Stimulated activated CD8-positive, alpha-beta memory T cell treated with anti-CD3 and anti-CD28 coated beads, Interleukin-15, amount 100 ng/mL, for 24 hours (primary cell): ENCODE measurements at places on chromosomes 2 and 18.

DNA sequence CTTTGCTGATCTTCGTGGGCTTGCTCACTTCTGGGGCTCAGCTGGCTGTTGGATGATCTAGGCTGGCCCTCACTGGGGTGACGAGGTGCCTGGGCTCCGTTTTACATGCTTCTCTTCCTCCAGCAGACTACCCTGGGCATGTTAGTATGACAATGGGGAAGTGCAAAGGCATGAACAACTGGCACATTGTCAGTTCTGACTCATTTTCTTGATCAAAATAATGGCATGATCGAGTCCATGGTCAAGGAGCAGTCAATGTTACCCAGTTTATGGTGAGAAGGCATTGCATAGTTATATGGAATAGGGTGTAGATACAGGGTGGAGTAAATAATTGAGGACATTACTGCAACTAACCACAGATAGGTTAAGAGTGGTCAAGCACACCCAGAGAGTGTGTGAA, 10.0 kb upstream of the UPP2 start:
- DNase-seq: no peak

DNA sequence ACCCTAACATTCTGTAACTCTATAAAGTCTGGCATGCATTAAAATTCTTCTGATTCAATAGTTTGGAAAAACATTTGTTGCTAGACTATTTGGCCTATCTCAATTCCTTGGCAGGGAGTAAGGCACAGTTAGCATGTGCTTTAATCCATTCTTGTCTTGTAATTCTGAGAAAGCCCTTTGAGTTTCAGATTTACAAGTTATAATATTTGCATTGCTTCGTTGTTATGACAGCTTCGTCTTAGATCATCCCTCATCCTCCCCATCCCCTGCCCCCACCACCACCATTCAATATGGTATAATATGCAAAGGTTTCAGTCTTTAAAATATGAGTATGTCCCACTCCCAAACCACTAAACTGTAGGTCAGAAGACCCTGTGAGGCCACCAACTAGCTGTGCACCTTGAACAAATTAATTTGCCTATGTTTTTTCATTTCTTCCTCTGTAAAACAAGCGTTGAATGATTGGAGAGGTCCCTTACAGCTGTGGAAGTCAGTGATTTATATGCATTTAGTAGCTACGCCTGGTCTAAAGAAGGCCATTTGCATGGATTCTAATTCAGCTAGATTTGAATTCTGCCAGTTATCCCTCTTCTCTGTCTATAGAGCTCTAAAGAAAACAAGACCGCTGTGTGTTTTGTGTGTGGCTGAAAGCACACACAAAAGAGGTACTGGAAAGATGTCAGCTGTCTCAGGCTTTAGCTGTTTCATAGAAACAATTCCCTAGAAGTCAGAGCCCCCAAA, 591 bp downstream of the C2orf80 start:
- DNase-seq: no peak

DNA sequence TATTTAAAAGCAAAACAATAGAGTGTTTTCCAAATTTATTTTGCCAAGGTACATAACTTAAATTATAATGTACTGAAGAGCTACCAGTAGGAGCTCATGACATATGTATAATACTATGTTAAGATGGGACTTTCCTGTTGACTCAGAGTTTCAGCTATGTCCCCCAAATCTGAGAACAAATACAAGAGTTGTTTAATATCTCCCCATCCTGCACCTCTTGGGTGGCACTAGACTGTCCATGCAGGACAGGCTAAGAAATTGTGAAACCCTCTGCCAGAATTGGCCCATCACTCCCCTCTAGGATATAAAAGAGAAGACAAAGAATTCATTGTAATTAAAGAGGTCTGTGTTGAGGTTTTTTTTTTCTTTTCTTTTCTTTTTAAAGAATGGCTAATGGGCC, 21.7 kb upstream of the CTAGE1 start:
- no peak for DNase-seq

- DNase-seq: no peak
Measured at GRCh38 chr2:157902692-157903091, 26.6 kb upstream of the ACVR1 start.

DNA sequence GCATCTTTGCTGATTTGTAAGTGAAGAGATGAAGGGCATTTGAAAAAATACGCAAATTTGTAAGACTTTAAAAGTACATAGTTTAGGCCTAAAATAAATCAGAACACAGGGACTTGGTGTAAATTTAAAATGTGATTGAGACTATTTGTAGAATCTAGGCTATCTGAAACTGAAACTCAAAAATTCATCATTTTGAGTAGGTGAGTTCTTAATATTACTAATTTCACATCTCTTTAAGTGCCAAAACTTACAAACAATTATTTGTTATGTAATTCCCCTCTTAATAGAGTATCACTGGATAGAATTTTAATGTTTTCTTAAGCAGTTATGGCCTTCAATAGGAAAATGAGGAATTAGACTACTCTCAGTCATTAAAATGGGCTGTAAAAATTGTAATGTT, 14.0 kb upstream of the HRH4 start:
- DNase-seq: no peak

GRCh38 chr18:72342933-72343332, 201.2 kb downstream of the CBLN2 start:
- DNase-seq: no peak

DNA sequence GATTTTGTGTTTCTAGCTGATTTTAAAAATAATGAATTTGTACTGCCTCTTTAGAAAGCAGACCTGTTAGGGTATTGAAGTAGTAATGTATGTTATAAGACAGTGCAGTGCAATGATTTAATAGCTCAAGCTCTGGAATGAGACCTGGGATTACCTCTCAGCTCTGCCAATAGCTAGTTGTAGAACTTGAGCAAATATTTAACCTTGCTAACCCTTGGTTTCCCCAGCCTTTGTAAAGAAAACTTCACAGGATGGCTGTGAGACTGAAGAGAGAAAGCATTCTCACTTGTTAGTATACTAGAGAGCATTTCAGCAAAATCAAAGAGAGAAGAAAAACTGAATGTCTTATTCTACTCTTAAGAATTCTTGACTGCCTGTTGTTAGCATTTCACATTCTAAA, 293.9 kb downstream of the KIAA1328 start:
- DNase-seq: no peak

GRCh38 chr2:240614391-240614790, 10.9 kb upstream of the GPR35 start:
- DNase-seq: no peak
